GM19239 (cell line): ENCODE measurements at places on chromosomes 3 and 15.

DNA sequence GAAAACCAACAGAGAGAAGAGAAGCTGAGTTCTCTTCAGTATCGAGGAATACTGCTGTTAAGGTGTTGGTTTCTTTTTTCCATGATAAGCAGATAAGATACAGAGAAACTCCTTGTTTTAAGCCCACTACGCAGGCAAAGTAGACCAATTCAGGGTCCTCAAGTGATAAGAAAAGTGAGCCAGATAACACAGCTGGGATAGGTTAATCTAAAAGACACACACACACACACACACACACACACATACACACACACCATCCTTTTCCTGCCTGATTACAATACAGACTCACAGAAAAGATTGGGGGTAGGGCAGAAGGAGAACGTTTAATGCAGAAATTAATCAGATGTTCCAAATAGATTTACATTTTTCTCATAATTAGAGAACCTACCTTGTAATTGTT, 6.5 kb upstream of the PHLDB2 start:
- DNase-seq: no peak

DNA sequence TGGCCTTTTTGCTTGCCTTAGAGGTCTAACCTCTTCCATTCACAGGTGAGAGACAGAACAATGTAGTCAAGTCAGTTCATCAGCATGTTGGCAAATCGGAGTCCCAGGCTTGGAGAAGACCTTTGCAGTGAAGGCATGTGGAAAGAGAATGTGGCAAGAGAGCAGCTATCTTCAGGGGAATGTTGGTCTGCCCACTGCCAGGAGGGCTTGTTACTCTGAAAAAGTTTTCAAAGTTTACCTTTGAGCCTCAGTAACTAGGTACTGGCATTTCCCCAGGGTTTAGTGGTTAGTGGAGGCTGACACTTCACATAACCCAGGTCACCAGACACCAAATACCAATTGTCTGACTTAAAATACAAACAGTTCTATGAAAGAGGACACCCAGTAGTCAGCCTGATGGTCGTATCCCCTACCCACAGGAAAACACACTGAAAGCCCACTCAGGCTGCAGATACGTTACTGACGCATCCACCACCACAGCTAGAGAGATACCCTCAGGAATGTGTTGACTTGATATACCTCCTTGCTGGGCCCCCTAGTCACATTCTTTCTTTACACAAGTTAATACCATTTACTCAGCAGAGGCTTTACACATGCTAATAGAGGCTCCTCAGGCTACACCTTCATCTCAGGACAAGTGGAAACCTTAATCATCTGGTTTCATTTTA, 9.7 kb upstream of the ARID3B start:
- DNase-seq: no peak

- DNase-seq: no peak
These were observed 50.5 kb downstream of the MYO1E start for GRCh38 chr15:59322056-59322759.

DNA sequence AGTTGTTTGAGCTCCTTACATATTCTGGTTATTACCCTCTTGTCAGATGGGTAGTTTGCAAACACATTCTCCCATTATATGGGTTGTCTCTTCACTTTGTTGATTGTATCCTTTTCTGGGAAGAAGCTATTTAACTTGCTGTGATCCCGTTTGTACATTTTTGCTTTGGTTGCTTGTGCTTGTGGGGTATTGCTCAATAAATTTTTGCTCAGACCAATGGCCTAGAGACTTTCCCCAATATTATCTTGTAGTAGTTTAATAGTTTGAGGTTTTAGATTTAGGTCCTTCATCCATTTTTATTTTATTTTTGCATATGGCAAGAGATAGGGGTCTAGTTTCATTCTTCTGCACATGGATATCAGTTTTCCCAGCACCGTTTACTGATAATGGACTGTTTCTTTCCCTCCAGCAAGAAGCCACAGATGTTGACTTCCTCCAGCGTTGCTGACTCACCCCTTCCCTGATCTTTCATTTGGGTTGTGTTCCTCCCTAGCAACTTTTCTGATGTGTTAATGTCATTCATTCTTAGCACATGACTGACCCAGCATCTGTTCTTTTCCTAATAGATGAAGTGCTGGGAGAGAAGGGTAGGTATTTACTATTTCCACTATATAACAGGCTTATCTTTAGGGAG, 166.7 kb upstream of the SGO1 start:
- DNase-seq: no peak

- DNase-seq: no peak
These were observed 4.6 kb upstream of the VGLL3 start for GRCh38 chr3:86995537-86995936.
